ENCODE measurements at places on chromosomes 12 and 14.

GRCh38 chr12:84874825-84875139 is 37.8 kb downstream of the SLC6A15 start:
- DNase-seq, result no peak

DNA sequence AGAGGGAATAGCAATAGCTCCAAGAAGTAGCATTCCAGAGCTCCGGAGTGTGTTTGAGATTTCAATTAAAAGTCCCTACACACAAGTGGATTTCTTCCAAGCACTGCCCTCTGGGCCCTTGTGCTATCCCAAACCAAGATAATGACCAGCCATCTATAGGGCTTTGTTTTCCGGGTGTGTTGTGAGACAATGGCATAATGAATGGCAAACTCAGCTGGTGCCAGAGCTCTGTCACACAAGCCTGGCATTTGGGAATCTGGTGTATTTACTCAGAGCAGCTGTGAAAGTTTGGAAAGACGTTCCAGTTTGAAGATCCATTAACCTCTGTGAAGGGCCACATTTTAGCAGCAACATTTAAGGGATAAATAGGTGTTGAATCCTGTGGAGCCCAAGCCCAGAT is 61.2 kb upstream of the TMTC2 start:
- DNase-seq, result no peak

DNA sequence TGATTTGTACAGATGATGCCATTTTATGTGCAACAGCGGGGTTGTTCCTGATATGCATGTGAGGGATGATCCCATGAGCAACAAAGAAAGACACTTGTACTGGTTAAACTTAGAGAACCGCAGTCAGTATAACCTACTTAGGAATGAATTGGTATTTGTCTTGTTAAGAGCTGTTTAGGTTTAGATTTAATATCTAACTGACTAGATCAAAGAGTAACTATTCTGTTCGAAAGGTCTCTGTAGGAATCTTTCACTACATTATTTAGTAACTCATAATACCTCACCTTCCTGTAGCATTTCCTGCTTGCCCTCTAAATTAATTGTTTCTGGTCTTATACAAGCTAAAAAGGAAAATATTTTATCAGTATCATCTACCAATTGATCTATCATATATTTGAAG is 350.4 kb downstream of the TRHDE start:
- DNase-seq, result no peak

DNA sequence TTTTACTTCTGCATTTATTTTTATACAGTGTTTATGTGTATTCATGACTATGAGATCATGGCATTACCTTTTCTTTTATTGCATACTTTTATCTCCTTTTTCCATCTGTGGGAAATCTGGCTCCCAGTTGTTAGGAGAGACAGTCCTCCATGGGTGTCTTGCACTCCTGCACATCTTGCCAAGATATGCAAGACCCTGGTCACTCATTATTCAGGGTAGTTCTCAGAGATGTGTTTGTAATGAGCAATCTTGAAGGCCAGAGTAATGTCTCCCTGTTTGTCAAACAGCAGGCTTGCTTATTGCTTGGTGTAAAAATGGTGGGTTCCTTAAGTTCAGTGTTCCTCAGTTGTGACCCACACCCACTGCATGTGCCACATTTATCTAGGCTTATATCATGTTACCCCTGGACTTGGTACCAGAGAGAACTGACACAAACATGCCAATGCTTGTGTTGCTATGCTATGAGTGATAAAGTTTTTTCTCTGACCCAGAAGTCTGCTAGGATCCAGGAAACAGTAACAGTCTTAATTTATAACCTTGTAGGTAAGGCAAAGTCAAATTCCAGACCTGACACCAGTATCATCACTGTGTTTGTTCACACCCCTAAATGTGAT is 36.8 kb downstream of the PPHLN1 start:
- DNase-seq, result no peak

DNA sequence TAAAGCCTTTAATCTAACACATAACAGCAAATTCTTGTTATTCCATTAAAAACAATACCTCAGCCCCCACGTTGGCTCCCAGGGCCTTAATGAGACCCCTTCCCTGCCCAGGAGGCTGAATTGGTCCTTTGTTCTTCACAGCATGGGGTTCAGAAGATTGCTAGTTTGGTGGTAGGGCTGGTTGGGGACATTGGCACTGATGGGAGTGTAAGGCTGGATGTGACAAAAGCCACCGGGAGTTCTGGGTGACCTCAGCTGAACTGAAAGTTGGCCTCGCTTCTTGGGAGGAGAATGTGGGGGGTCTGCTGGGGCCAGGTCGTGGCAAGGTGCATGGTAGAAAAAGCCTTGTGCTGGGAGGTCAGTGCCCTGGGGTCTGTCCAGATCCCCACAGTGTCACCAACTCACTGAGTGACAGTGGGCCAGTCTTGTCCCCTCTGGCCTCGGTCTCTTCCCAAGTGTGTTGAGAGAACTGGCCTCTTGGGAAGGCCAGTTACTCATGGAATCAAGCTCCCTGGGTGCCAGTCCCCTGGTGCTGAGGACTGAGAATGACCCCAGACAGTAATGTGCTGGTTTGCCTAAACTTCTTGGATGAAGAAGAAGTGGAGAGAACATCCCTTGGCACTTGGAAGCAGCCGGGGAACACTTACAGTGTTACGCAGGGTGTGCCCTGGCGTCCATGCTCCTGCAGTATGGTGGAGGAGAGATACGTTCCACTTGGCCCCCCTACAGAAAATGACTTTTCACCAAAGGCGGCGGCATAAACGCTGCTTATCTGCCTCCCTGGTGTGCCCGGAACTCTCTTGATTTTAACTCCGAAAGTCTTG is 283.7 kb upstream of the RTL1 start:
- no peak for DNase-seq

DNA sequence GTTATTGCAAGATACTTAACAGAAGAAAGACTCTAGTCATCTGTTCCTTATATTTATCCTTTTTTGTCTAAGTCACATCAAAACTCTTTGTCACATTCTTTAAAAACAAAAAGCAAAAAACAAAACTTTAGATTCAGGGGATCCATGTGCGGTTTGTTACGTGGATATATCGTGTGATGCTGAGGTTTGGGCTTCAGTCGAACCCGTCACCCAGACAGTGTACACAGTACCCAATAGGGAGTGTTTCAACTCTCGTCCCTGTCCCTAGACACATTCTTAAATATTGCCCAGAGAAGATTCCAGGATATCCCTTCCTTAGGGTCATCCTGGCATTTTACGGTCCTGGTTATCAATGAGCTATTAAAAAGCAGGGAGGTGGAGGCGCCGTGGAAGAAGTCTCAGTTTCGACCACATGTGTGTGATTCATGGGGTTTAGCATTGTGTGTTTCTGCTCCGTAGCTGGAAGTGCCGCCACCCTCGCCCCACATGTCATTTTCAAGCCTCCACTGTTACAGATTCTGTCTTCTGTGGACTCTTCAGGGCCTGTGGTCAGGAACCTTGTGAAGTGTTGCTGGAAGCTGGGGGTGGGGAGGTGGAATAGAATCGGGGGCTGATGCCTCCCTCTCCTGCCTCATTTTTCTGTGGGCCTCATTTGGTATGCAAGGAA is 19.9 kb downstream of the CCND2 start:
- DNase-seq, result no peak

DNA sequence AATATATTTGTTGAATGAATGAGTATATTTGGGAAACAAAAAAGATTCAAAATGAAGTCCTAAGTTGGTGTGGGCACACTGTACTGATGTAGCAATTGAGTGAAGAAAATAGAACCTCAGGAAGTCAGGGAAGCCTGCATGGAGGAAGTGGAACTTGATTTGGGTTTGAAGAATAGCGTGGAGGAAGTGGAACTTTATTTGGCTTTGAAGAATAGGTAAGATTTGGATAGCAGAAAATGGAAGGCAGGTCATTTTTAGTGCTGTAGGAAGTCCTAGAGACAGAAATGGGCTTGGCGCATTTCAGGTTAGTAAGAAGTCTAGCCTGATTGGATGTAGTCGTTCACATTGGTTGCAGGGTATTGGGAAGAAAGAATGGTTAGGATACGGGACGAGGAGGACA is 5.4 kb downstream of the C12orf75 start:
- DNase-seq, result no peak

GRCh38 chr14:68951800-68952530 is 27.1 kb downstream of the ACTN1 start:
- no peak for DNase-seq

GRCh38 chr12:110282300-110282860 is 1.3 kb downstream of the ATP2A2 start:
- DNase-seq, result no peak

DNA sequence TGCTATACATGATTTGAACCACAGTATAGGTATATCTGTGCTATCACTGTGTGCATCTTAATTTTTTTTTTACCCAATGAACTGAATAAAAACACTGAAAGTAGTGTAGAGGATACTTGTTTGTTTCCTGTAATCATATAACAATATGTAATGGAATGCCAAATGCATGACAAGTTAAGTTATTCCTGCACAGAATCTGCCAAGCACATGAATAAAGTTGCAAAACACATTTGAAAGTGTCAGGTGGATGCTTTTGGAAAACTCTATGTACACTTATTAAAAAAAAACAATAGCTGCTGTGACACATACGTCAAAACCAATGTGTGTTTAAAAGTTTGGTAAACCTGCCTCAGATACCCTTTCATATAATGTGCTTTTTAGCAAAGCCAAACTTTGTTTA is 1638.1 kb upstream of the SEL1L start:
- no peak for DNase-seq

DNA sequence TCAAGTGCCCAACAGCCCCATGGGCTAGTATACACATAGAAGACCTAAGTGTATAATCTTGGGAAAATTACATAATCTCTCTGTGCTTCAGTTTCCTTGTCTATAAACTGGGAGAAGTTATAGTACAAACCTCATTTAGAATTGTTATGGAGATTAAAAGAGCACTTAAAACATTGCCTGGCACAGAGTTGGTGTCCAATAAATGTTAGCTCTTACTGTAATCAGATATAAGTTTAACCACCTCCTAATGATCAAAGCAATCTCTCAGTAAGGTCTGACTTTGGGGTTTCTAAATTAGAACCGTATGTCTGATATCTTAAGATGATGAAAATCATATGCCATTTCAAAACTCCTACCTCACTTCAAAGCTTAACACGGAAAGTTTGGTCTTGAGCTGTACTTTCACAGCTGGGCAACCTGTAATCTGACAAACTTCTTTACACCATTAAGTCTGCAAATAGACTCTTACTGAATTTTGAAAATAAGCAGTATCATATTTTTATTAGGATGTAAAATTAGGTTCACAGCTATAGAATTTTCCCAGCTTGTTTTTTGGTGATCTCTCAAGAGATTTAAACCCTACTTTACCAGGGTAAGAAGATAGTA is 58.6 kb upstream of the MYBPC1 start:
- no peak for DNase-seq

DNA sequence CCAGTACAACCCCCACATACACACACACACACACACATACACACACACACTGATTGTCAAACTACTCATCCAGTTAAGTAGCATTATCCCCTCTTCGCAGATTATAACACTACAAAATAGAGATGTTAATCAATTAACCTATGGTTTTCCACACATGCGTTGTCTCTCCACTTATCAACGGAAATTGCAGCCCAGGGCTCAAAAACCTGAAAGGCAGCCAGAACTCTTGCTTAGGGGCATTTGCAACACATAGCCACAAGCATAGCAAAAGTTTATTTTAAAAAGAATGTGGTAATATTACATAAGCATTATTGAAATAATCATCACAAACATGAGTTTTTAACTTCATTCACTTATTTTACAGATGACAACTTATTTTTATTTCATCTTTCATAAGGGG is 265.8 kb downstream of the SLC16A7 start:
- DNase-seq, result no peak
